ENCODE measurements at places on chromosomes 1 and 21.

GRCh38 chr1:177424744-177425143, 254.0 kb downstream of the BRINP2 start:
- no peak for DNase-seq

DNA sequence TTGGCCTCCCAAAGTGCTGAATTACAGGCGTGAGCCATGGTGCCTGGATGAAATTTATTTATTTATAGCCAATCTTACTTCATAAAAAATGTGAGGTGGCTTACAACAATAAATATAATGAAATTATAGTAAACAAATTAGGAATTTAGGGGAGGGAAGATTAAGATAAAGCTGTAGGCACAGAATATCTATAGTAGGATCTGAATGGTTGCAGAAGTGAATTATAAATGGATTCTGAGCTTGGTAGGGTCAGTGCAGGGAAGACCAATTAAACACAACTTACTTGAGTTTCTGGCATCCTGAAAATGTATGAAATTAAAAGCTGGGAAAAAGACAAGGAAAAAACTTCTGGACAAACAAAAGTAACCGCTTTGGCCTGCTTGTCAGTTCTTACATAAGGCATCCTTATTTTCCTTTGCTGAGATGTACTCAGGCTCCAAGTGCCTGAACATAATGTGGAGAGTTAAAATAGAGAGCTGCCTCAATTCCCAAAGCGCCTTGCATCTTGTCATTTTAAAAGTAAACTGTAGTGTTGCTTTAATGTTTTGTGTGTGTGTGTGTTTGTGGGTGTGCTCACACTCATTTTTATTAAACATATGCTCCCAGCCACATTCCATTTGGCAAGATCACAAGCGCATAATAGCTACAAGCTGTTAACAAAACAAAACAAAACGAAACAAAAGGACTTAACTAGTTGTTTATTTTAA, 247.3 kb downstream of the S1PR1 start:
- DNase-seq: peak; percentile 89

DNA sequence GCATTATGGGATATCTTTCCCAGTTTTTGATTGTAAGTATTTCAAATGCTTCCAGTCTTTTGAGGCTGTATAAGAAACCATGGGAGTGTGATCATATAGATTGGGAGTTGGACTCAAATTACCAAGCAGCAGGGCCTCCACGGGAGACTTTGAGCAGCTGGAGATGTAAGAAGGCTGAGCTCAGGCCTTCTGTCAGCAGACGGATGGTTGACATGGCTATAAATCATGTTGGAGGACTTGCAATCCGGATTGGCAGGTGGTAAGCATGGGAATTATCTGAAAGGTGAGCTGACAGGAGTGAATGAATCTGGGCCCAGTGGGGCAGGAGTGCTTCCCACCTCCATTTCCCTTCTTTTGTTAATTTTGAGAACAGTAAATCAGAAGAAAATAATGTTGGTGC, 83.2 kb upstream of the PPM1J start:
- no peak for DNase-seq

GRCh38 chr1:160993544-160994193, 27.3 kb downstream of the F11R start:
- peak; percentile 31 for DNase-seq

DNA sequence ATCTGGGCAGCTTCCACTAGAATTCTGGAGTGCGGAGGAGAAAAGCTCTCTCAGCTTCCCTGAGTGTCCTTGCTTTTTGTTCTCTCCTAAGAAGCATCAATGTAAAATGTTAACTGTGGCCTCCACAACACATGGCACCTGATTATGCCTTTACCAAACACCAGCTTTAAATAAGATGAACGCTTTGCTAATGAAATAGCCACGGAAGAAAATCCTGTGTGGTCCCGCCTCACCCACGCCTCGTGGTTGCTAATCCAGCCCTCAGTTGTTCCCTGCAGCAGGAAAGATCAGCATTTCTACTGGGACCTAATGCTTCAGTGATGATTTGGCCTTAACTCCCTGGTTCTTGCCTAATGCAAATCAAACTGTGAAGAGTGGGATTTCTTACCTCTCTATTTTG, 1.8 kb upstream of the ERG start:
- DNase-seq: no peak

DNA sequence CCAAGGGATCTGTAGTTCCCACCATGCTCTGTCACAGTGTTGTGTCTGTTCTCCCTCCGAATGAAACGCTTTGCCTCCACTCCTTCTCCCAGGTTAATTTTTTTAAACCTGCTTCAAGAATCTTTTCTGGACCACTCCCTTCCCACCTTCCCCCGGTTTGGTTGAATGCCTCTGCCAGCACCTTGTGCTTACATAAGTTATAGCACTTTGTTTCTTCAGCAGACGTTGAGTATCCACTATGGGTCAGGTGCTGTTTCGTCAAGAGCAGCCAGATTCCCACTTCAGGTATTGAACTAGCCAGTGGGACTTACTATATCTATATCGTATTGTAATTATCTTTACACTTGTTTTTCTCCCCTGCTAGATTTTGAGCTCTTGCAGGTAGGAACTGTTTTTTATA, 27.6 kb downstream of the TTF2 start:
- DNase-seq: no peak

DNA sequence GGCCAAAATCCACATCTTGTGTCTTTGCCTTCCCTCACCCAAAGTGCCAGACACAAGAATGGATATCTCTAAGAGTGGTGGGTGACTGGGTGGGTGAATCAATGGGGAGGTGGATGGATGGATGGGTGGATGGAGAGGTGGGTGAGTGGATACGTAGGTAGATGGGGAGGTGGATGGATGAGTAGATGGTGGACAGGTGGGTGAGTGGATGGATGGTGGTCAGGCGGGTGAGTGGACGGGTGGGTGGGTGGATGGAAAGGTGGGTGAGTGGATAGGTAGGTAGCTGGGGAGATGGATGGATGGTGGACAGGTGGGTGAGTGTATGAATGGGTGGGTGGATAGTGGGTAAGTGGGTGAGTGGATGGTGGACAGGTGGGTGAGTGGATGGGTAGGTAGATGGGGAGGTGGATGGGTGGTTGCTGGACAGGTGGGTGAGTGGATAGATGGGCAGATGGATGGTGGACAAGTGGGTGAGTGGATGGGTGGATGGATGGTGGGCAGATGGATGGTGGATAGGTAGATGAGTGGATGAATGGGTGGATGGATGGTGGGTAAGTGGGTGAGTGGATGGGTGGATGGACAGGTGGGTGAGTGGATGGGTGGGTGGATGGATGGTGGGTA, 34.2 kb downstream of the SLC19A1 start:
- no peak for DNase-seq

DNA sequence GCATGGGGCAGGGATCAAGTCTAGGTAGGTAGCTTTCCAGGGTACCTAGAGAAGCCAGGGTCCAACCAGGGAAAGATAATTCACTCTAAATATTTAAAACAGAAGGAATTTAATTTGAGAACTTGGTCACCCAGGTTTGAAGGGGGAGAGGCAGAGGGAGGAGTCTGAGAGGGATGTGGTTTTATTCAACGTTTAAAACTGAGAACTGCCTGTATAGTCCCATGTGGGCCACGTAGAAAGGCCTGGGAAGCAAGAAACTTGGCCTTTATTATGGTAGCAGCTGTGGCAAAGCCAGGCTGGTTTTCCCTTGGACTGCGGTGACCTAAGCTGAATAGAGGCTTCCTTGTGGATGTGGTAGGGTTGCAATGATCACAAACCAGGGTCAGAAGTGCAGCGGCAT, 42.0 kb upstream of the DUSP10 start:
- DNase-seq: no peak

- no peak for DNase-seq
These were observed 13.9 kb downstream of the CACHD1 start for GRCh38 chr1:64483731-64484414.

GRCh38 chr1:9246841-9247785, 12.5 kb downstream of the H6PD start:
- DNase-seq: no peak

GRCh38 chr1:185608177-185608576, 126.0 kb upstream of the HMCN1 start:
- DNase-seq: no peak

DNA sequence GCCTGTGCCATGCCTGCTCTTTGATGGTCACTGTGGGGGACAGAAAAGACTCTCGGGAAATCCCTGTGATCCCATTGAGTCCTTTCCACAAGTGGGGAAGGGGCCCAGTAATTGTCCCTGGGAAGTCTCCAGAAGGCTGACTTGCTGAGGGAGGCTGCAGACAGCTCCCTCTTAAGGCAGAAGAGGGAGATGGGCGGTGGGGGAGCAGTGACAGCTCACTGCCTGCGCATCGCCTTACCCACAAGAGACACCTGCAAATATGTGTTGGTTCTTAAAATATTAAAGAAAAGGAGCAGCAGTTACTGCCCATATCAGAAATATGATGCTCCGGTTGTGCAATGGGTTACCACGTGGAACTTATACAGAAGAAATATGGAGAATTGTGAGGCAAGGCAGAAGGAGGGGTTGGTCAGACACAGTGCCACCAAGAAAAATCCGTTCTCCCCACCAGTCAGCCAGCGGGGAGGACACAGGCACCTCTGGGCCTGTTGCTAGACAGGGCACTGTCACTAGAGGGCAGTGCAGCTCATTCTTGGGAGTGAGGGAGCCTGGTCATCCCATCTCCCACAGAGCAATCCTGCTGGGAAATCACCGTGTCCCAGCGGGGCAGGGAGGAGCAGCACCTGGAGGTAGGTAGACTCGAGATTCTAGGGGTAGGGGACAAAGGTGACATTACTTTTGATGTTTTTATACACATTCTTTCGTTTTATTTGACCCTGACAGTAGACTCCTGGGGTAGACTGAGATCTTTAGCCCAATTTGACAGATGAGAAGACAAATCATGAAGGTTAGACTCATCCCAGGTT, 6.9 kb upstream of the CAMK1G start:
- DNase-seq: peak; percentile 76

DNA sequence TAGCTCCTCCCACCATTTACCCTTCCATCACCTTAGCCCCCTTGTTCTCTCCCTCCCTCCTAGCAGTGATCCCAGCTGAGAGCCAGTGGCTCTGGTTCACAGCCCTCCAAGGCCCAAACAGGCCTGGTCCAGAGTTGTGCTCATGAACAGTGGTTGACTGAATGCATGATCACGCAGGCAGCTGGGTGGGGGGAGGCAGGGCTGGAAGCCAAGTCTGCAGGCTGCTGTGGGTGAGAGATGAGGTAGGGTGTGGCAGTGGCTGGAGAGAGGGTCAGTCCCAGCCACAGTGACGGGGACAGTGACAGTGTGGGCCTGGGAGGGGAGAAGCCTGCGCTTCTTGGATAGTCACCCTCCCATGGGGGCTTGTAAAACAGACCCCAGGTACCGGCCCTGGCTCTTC, 22.2 kb downstream of the EPHA8 start:
- peak; percentile 58 for DNase-seq

DNA sequence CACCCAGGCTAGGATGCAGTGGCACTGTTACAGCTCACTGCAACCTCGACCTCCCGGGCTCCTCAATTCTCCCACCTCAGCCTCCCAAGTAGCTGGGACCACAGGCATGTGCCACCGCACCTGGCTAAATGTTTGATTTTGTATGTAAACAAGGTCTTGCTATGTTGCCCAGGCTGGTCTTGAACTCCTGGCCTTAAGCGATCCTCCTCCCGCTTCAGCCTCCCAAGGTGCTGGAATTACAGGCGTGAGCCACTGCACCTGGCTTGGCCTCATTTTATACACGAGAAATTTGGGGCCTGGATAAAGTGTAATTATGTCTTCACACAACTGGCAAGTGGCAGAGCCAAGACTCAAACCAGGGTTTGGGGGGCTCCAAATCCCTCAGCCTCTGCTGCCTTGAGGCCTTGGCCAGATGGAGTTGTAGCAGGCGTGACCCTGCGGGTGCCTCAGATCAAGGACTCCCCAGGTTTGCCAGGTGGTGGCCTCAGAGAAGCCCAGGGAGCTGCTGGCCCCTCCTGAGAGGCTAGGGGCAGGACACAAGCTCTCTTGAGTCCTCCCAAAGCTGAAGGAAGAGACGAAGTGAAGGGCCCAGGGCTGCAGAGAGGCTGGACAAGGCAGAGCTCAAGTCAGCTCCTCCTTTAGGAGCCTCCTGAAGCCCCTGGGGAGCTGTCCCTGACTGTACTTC, 61.7 kb downstream of the MDM4 start:
- DNase-seq: no peak
